Fibroblast of skin of right biceps (primary cell): ENCODE measurements at places on chromosomes 5 and 9.

DNA sequence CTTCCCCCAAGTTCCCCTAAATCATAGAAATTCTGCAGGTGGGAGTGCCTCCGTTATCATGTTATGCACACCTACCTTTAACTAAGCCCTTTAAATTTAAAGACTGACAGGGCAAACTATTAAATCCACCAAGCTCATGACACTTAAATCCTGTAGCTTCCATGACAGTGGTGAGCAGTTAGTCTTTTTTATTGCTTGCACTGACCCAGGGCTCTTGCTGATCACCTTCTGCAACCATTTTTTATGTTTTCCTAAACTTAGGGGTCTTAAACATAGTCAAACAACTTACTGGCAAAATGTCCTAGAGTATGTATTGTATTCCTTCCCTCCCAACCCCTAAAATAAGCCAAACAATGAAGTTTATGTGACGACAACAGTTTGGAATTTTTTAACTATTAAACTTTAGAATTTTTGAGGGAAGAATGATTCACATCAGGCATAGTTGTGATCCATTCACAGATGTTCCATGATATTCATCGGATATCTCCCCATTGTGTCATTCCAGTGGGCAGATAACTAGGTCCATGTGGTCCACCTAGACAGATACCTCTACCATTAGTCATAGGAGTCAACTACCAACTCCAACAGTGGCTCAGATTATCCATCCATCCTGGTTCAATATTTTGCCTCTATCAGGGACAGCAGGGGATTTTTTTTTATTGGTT is 283.1 kb downstream of the ADAMTS6 start:
- DNase-seq = peak; percentile 100

DNA sequence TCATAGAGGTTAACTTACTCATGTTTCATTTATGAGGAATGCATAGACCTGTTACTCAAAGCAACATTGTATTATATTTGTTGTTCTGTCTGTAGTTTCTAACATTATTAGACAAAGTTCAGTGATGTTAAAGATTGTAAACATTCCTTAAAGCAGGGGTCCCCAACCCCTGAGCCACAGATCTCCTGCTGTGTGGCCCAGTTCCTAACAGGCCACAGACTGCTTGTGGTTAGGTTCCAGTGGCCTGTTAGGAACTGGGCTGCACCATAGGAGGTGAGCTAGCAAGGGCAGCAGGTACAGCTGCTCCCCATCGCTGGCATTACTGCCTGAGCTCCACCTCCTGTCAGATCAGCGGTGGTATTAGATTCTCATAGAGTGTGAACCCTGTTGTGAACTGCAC is 181.1 kb downstream of the KDM4C start:
- DNase-seq = peak; percentile 44

- no peak for DNase-seq
Measured at GRCh38 chr9:96067004-96067403, 191.5 kb downstream of the ERCC6L2 start.

DNA sequence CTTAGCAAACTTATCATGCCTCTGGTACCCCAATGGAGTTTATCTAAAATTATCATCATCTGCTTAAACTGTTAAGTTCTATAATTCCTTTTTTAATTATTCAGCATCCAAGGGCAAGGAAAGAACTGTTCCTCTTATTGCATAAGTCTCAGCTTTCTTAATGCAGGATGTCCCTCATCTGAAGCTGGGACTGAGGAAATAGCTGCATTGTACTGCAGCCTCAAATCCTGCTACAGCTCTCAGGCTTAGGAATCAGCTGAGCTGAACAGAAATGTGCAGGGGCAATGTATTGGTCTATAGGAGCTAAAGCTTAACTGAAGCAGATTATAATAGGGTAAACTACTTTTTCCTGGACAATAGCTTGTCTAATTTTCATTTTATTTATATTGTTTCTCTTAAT is 48.0 kb downstream of the HAPLN1 start:
- DNase-seq = no peak
